ENCODE measurements at places on chromosomes 16 and 17. TPM values are rescaled to one million over a fixed set of nuclear protein-coding genes. Genes with fewer than 3 reads are reported as not detected.

Gene HBQ1
- polyA plus RNA-seq, result not detected

Gene SPATA32
- polyA plus RNA-seq, result not detected

Gene IL34
- polyA plus RNA-seq, result 0.15 TPM

Gene SAT2
- polyA plus RNA-seq, result 43.5 TPM

Gene ENPP7
- polyA plus RNA-seq, result not detected

DNA sequence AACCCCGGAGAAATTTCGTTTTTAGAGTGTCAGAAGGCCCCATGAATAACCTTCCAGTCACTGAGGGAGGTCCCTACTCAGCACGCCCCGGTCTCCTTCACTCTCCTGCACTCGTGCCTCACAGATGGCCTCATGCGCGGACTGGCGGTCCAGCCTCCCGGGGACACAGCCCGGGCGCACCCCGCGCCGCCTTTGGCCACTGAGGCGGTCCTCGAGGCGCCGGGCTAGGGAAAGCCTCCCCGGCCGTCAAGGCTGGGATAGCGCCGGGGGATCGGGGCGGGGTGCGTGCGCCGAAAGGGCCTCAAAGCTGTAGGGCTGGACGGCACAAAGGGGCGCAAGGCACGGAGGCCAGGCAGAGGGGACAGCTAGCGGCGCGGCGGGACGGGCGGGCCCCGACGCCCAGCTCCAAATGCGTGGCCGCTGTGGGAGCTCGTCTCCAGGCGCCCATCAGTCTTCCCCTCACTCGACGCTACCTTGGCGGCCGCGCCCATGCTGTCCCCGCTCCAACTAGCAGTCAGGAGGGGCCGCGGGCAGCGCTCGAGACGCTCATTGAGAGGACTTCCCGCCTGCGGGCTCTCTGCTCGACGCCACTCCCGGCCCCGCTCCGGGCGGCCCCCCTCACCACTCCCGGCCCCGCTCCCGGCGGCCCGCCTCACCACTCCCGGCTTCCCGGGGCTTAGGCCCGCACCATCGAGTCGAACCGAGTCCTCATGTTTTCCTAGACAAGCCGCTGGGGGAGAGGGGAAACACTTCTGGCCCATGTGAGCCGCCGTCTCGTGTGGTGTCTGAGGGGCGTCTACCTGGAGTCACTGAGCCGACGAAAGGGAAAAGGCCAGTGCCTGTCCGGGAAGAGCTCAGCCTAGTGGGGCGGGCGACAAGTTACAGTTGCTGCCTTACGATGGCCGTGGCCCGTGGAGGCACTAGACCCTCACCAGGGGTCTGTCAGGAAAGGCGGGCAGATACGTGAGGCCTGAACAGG lies at the start of gene USP6:
TSS of gene USP6 (plus strand) at position 360 of the 979 bp plus-strand sequence. CDS start 14,336 bp downstream, outside the sequence.
- peak; percentile 13 for DNase-seq

DNA sequence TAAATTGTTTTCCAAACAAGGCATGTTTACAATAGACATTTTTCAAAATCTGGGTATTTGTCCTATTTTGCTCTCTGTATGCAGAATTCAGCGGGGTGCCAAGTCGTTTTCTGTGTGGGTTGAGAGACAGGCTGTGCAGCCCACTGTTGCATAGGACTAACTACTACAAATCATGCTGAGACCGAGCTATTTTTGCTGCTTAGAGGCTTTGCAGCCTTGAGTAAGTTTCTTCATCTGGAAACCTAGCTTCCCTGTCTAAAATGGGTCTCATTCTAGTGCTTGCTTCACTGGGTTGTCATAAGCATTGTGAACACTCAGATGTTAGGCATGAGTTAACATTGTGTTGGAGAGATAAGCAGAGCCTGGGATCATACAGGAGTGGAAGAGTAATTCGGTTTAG lies 1.3 kb downstream of the PRPSAP2 start:
- DNase-seq, result peak; percentile 83

GRCh38 chr17:67624886-67625656 lies 92.7 kb upstream of the NOL11 start:
- DNase-seq, result no peak

DNA sequence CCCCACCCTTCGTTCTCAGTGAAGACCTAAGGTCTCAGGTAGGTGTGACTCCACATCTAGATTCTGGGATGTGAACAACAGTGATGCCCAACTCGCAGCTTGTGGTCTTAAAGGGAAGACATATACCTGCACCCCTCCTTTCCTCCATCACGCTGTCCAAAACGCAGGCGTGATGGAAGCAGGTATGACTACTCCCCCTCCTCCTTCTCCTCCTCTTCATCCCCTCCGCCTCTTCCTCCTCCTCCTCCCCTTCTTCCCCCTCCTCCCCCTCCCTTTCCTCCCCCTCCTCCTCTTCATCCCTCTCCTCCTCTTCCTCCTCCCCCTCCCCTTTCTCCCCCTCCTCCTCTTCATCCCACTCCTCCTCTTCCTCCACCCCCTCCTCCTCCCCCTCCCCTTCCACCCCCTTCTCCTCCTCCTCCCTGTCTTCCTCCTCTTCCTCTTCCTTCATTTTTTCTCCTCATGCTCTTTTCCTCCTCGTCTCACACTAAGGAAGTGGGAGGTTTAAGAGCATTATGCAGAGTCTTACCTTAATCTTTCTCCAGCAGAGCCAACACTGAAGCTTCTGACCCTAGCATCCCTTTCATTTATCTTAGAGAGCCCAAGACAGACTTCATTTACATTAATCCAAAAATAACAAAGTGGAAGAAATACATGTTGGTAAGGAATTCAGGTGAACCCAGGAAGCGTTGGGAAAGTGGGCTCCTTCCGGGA lies 352.5 kb downstream of the FOXL1 start:
- DNase-seq, result no peak

DNA sequence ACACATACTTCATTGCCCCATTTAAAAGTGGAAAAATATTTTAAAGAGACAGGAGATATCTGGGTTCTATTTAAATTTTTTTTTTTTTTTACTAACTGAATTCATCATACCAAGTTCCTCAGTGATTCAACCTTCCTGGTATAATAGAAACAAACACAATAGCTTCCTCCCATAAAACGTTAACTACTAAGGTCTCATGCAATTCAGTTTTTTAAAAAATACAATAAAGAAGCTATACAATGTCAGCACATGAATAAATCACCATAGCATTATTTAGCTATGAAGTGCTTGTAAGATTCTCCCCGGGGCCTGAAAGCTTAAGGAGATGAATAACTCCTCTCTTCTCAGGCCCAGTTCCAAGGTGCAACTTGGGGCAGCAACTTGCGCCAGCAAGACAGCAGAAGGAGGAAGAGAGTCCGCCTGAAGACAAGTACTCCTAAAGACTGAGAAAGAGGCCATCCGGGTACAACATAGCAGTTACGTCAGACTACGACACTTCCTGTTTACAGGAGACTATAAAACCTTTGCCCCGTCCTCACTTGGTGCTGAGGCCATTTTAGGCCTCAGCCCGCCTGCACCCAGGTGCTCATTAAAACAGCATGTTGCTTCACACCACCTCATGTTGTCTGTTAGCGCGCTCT lies 81.5 kb downstream of the MYO1D start:
- no peak for DNase-seq

DNA sequence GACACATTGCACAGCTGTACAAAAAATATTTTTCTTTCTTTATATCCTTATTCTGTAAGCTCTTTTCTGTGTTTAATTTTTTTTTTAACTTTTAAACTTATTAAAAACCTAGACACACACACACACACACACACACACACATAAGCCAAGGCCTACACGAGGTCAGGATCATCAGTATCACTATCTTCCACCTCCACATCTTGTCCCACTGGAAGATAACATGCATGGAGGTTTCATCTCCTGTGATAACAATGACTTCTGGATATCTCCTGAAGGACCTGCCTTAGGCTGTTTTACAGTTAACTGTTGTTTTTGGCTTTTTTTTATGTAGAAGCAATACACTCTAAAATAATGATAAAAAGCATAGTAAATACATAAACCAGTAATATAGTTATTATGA lies 71.2 kb downstream of the TNRC6C start:
- no peak for DNase-seq

DNA sequence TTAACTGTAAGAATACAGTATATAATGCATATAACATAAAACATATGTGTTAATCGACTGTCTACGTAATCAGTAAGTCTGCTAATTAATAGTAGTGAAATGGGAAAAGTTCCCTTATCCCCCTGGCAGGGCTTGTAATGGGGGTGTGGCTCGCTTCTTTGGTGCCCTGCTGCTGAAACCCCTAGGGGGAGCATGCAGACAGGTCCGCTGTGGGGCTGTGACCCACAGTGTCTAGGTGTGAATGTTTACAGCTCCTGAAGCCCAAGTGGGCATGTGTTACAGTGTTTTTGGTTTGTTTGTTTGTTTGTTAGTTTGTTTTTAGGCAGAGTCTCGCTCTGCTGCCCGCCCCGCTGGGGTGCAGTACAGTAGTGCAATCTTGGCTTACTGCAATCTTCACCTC lies 495.7 kb downstream of the SHISA9 start:
- no peak for DNase-seq

DNA sequence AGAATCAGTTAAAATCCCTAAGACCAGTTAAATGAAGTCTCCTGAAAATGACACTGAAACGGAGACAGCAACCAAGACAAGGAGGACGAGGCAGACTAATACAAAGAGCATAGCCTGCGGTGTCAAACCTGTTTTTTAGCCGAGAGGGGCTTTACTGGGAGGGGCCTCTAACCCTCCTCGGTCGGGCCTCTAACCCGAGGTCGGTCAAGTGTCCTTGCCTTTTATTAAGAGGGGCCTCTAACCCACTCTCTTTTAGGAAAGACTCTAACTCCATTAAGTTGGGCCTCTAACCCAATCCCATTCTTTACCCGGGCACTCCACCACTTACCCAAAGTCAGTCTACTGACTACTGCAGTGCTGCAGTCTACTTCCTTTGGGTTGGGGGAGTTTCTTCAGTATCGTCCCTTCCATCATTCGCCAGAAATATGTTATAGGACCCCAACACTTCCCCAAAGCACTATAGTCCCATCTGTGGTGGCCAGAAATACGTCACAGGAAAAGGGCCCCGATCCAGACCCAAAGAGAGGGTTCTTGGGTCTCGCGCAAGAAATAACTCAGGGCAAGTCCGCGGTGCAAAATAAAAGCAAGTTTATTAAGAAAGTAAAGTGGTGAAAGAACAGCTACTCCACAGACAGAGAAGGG lies 39.2 kb upstream of the ARL4D start:
- no peak for DNase-seq

DNA sequence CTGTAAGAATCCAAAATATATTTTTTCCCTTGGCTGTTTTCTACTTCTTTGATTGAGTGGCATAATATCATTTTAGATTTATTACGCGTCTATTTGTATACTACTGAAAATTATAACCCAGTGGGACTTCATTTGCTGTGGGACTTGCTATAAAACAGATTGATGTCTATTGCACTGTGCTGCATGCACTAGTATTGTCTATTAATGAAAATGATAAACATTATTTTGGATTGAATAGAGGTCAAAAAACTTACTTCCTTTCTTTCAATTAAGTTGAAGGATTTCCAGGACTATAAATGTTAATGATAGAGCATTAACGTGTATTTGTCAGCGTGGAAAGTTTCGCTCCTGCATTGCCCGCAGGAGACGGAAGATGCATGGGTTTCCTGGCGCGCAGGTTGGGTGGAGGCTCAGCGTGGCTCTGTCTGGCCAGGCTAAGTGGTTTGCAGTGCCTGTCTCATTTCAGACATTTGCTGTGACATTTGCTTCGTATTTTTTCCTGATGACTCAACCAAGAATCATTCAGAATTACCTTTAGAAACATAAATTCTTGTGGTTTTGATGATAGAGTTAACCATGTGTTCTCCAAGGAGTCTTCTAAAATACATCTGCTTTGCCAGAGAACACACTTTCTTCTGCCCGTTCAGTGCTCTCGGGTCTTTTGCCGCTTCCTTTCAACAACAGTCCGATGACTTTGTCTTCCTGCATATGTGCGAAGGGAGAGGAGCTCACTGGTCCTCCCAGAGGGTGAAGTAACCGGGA lies 216.7 kb downstream of the RPTOR start:
- peak; percentile 66 for DNase-seq

GRCh38 chr16:88373927-88374492 lies 8.7 kb upstream of the ZNF469 start:
- DNase-seq, result no peak

DNA sequence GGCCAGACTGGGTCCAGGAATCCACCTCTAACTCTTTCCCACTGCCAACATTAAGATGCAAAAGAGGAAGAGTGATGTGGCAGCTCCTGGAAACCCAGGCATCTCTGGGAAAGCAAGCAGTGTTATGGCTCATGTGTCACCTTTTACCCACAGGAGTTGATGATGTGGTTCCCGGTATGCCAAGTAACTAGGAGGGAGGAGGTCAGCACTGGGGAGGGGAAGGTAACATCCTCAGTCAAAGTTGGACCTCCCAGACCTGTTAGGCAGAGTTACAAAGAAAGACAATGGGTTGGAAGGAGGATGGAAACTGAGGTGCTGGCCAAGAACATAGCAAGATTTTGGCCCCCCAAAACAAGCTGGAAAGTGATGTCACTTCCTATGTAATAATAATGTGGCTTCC lies 11.4 kb downstream of the KRABD2 start:
- DNase-seq, result peak; percentile 65

- peak; percentile 93 for DNase-seq
Measured at GRCh38 chr16:22397464-22397863, 23.0 kb upstream of the CDR2 start.

- DNase-seq, result peak; percentile 93
Measured at GRCh38 chr16:67017810-67018488, 11.0 kb upstream of the CBFB start.

GRCh38 chr17:50297407-50297865 lies 23.2 kb downstream of the TMEM92 start:
- DNase-seq, result peak; percentile 78

GRCh38 chr16:64440421-64440831 lies 681.4 kb downstream of the CDH11 start:
- peak; percentile 97 for DNase-seq

- peak; percentile 92 for DNase-seq
Measured at GRCh38 chr16:88857728-88858339, 907 bp downstream of the TRAPPC2L start.

- peak; percentile 64 for DNase-seq
Measured at GRCh38 chr17:35052241-35052610, 11.3 kb downstream of the RFFL start.

- DNase-seq, result peak; percentile 100
Measured at GRCh38 chr16:17470908-17471718, at the start of gene XYLT1. Gene XYLT1 (minus strand): TSS chr16:17470960. CDS start chr16:17470796, 164 bp downstream.

DNA sequence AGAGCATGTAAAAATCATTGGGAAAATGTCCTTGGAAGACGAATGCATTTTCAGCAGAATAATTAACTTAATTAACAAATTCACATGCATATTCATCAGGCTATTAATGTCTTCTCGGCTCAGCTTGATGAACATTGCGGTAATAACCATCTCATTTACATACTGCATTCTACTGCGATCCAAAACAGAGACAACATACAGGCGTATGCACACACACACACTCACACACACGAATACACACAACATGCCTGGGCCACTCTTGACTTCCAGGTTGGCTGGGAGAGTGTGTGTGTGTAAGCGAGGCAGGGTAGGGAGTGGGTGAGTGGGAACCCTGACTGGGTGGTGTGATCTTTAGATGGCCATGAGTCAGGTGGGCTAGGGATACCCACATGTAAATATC lies 44.7 kb downstream of the NEUROD2 start:
- no peak for DNase-seq

GRCh38 chr16:81816793-81817210 lies 37.7 kb downstream of the PLCG2 start:
- no peak for DNase-seq

Data from GM23248 (cell line).